ENCODE measurements at places on chromosomes 5 and 9.

DNA sequence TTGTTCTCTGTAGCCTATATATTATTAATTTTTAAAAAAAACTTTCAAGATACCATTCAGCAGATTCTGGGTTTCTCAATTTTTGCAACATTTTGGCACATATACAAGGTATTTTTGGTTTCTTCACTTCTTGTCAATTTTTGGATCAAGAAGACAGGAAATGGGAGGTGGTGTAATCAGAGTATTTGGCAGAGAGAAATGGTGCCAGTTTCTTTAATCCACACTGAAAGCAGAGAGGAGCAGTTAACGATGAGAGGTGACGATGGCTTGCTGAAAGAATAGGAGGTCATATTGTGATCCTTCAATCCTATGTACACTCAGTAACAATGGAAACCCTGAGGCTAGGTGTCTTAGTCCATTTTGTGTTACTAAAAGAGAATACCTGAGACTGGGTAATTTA, 16.4 kb downstream of the NNT start:
- DNase-seq, result no peak

- peak; percentile 18 for DNase-seq
Measured at GRCh38 chr5:112738191-112738560, 491 bp downstream of the APC start.

DNA sequence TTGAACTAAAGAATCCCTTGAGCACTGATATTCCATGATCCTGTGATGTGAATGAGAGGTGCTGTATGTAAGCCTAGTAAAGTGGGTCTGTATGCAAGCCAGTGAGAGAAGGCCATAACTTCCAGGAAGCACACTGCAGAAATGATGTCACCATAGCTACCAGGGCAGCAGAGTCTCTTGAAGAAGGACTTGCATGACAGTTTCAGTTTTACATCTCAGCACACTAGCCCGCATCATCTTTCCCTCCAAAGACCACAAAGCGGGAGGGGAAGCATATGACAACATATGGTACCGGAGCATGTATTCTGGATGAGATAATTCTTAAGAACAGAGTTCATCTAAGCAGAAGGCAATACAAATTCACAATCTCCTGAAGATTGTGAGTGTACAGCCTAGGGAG, 37.6 kb upstream of the MAST4 start:
- no peak for DNase-seq

DNA sequence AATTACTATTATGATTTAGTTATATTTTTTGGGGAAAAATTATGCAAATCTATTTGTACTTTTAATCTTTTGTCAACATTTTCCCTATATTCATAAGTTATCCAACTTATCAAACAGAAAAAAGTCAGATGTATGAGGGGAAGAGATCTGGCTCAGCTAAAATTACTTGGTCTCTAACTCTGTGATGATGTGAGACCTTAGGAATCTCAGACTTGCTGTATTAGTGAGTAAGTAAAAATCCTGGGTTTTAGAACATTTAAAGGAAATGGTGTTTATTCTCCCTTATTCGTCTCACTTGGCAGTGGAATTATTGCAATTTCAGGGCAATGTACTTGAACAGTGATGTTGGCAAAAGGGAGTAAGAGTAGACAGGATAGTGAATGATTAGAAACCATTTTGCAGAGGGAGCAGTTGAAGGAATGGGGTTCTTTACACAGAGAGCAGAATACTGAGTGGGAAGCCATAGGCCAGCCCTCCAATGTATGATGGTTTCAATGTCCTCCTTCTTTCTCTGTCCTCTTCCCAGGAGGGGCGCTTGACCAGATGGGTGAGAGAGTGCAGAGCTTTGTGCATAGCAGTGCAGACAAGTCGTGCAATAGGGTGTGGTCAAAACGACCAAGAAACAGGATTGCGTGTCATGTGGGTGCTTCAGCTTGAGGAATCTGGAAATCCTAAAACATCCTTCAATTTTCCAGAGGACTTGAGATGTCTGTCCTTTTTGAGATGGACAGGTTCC, 91.7 kb downstream of the TENT4A start:
- no peak for DNase-seq

DNA sequence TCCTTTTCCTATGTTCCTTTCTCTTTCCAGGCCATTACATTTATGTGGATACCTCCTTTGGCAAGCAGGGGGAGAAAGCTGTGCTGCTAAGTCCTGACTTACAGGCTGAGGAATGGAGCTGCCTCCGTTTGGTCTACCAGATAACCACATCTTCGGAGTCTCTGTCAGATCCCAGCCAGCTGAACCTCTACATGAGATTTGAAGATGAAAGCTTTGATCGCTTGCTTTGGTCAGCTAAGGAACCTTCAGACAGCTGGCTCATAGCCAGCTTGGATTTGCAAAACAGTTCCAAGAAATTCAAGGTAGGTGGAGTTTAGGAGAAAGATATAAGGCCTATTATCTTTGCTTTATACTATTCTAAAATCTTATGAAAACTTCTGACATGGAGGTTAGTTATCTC, 64.5 kb downstream of the MAMDC2 start:
- DNase-seq, result no peak

GRCh38 chr5:150246429-150246828, 43.1 kb downstream of the CAMK2A start:
- DNase-seq, result no peak

DNA sequence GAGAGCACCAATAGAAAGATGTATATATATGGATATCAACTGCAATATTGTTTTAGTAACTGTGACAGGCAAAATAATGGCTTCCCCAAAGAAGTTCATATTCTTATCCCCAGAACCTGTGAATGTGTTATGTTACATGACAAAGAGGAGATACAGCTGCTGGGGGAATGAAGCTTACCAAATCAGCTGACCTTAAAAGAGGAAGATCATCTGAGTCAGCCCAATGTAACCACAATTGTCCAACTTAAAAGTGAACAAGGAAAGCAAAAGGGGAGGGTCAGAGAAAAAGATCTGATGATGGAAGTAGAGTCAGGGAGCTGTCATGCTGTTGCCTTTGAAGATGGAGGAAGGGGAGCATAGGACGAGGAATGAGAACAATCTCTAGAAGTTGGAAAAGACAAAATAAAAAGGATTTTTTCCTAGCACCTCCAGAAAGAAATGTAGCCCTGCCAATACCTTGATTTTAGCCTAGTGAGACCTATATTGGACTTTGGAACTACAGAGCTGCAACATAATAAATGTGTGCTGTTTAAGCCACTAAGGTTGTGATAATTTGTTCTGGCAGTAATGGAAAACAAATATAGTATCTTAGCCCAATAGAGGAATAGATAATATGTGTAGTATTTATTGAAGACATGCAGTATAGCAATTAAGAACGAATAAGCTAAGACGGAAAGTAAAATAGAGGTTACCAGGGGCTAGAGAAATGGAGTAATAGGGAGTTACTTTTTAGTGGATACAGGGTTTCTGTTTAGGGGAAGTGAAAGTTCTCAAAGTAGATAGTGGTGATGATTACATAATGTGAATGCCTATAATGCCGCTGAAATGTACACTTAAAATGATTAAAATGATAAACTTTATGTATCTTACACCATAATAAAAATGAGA, 115.9 kb downstream of the PIK3R1 start:
- DNase-seq, result no peak

GRCh38 chr5:124478264-124478663, 268.2 kb downstream of the ZNF608 start:
- DNase-seq, result no peak

DNA sequence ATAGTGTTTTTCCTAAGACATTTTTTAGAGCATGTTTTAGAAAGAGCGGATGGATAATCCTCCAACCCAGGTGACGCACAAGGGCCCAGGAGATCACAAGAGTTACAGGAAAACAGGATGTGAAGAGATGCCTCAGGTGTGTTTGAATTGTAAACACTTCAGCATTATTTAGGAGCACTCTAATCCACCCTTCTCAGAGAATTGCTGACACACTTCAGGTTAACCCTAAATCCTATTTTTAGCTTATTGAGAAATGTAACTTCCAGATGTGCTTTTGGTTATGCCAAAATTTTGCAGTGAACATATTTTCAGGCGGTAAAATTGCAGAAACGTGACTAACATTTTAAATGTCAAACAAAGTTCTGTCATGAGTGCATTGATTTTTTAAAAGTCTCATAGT, 755.4 kb upstream of the CTNND2 start:
- DNase-seq, result no peak

DNA sequence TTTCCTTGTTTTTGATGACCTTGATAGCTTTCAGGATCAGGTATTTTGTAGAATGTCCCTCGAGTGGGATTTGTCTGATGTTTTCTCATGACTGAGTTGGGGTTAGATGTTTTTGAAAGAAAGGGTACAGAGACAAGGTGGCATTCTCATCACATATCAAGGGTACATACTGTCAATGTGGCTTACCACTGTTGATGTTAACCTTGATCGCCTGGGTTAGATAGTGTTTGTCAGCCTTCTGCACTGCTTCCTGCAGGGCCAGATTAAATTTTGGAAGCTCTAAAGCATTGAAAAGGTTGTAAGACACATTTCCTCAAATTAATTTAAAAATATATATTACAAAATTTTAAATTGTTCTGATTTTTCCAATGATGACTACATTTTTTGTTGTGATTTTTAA, 287.4 kb upstream of the ACTBL2 start:
- DNase-seq, result no peak

DNA sequence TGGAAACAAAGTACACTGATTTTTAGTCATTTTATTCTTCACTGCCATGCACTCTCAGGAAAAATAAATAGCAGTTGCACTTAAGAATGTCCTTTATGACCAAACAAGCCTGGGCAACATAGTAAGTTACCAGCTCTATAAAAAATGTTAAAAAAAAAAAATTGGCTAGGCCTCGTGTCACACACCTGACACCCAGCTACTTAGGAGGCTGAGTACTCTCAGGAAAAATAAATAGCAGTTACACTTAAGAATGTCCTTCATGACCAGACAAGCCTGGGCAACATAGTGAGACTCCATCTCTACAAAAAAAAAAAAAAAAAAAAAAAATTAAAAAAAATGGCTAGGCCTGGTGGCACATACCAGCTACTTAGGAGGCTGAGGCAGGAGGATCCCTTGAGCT, 304.6 kb downstream of the SLCO4C1 start:
- no peak for DNase-seq

- DNase-seq, result no peak
Measured at GRCh38 chr5:147216552-147217154, 18.2 kb upstream of the STK32A start.

DNA sequence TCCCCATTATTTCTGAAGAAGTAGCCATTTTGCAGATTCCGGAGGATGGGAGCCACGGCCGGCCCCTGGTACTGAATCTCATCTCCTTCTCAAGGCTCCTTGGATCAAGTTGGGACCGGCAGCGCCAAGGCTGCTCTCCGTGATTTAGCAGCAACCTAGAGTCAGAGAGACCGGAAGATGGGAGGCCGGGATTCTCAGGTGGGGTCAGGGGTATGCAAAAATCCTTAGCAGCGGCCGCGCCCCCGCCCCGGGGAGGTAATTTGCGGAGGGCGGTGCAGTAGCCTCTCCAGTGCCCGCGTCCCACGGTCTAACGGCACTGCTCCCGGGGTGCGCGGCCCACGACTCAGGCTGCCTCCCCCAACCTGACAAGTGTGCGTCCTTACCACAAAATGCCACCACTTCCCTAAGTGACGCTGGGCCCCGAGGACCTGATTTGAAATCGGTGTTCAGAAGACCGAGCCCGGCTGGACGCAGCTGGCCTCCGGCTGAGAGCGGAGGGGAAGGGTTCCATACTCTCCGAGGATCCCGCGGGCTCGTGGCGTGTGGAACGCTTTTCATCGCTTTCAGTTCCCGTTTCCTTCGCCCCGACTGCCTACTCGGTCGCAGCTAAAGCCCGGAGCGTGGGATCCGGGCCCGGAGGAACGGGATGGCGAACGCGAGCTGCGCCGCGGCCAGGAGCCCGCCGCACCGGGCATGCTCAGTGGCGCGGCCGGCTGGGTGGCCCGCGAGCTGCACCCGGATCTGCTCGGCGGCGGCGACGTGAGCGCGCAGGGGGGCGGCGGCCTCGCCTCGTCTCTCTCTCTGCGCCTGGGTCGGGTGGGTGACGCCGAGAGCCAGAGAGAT, at the start of gene SCAMP1:
Gene SCAMP1 (plus strand): TSS at position 787 of the 843 bp plus-strand sequence. CDS start 55 bp downstream, at position 842.
- peak; percentile 92 for DNase-seq

GRCh38 chr5:123543438-123543837, 31.5 kb downstream of the CSNK1G3 start:
- no peak for DNase-seq

DNA sequence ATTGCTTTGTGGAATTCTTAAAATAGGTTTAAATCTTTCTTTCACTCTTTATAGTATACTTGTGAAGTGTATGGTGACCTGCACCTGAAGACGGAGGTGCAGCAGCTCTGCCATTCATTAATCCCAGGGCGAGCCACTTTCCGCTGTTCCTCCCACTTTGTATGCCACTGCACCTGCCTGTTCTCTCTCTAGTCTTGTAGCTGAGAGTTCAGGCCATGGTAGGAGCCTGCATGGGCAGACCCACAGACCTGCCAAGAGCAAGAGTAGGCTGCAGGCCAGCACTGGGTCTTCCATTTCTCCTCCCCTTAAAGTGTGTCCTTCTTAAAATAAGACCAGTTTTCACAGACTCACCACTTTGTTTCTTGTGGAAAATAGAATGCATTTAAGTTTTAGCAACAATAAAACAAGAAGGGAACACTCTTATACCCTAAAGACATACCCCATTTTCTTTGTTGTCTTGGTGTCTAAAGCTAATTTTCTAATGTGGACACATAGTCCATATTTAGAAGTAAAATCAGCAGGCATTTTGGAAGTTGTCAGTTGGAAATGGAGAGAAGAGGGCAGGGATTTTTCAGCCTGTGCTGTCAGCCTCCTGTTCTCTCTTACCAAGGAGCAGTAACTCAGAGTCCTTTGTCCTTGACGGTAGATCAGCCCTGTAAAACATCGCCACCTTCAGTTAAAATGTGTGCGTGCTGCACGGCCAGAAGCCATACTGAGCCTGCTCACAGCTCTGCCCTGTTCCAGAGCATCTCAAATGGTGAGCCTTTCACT, 103.2 kb downstream of the SNCAIP start:
- DNase-seq, result peak; percentile 81

GRCh38 chr5:172871982-172872381, 37.9 kb downstream of the ERGIC1 start:
- no peak for DNase-seq

GRCh38 chr5:171437286-171437821, 17.9 kb downstream of the FGF18 start:
- DNase-seq, result no peak

GRCh38 chr9:122228568-122229484, at the start of gene LHX6:
Gene LHX6, minus strand, starts transcription at chr9:122228957. Its CDS starts 217 bp downstream, at chr9:122228740.
- DNase-seq, result no peak

DNA sequence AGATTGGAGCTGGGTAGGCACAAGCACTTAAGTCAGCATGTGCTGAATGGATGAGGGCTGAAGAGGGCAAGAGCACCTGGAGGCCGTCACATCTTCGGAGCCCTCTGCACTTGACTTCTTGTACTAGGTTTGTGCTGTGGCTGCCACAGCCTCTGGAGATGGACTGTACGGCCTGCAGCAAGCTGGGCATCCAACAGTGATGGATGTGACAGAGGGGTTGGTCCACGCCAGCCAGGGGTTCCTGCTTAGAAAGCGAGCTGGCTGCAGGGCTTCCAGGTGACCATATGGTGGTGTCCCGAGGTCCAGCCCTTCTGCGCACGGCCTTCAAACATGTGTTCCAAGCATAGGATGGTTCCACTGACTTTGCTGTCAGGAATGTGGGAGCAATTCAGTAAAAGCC, 65.1 kb upstream of the PHYKPL start:
- no peak for DNase-seq

- DNase-seq, result no peak
Measured at GRCh38 chr9:10251490-10251889, 361.3 kb downstream of the PTPRD start.

- DNase-seq, result no peak
Measured at GRCh38 chr9:95171001-95171400, 146.5 kb downstream of the FANCC start.

GRCh38 chr5:14743601-14744295, 79.2 kb downstream of the OTULIN start:
- DNase-seq, result peak; percentile 63

GRCh38 chr9:137982200-137982599, 104.6 kb downstream of the CACNA1B start:
- no peak for DNase-seq
